ENCODE measurements at places on chromosomes 4 and X.

DNA sequence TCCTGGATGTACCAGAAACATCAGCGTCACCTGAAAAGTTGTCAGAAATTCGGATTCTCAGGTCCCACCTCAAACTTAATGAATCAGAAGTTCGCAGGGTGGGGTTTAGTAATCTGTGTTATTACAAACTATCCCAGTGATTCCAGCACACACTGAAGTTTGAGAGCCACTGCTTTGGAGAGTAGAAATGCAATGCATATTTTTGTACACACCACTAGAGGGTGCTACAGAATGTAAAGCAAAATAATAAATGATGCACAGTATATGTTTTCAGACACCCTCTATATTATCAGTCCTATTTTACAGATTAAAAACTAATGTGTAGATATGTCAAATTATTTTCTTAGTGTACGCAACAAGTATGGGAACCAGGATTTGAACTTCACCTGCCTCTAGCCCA lies 2.4 kb upstream of the MORF4L2 start:
- DNase-seq: peak; percentile 15

DNA sequence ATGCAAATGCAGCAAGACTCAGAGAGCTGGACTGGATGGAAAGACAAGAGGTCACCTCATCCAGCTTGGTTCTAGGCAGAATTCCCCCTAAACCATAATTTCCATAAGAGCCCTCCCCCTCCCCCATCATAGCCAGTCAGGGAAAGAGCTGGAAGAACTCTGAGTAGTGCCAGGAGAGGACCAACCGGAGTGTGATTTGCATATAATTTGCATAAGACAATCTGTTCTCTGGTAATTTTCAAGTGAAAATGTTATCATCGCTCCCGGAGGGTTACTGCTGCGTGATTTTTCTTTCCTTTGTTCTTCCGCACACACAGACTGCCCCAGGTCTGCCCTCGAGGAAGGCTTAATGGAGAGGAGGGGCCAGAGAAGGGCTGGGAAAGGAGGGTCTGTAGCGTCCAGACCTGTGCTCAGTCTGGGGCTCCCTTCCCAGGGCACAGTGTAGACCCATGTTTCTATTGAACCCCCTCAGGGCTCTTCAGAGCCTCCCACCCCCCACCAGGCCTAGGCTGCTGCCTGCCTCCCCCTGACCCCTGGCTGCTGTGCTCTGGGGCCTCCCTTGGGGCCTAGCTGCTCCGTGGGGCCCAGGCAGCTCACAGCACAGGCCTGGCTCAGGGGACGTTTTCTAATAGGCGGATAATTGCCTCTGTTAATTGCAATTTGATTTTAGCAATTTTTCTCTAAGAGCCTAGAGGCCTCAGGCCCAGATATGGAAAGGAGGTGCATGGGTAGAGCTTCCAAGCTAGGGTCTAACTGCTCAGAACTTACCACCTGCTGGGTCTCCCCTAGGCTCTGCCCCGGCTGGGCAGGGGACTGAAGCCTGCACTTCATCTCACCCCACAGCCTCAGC lies 90.4 kb upstream of the PJA1 start:
- DNase-seq: no peak

DNA sequence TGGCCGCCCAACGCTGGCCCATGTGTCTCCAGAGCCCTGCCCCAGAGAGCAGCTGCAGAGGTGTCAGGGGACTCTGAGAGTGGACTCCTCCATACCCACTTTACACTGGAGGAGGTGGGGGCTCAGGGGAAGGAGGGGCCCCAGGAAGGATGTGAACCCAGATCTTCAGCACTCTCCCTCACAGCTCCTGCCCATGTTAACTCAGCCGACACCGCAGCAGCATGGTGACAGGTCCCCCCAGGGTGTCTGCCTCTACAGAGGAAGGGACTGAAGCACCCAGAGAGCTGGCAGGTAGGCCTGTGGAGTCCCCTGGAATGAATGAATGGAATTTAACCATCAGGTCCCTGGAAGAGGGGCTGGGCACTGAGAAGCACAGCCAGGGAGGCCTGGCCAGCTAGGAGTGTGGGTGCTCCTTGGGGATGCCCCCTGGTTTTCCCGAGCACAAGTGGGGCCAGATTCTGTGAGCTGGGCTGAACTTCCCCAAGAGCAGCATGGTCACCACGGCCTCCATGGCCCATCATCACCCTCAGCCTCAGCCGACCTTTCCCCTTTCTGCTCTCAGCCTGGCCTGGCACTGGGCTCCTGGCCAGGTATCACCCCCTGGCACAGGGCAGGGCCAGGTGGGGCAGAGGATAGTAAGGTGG lies 21.9 kb downstream of the SH3BP2 start:
- no peak for DNase-seq

- DNase-seq: no peak
These were observed 31.6 kb downstream of the RASSF6 start for GRCh38 chr4:73588613-73589012.

- DNase-seq: no peak
These were observed 481.5 kb downstream of the PACRGL start for GRCh38 chr4:21181716-21182115.

GRCh38 chr4:38695809-38696208 lies 31.8 kb downstream of the KLF3 start:
- no peak for DNase-seq

- no peak for DNase-seq
These were observed 341.8 kb downstream of the RAPGEF2 start for GRCh38 chr4:159444678-159445077.

- DNase-seq: no peak
These were observed 2.3 kb downstream of the PRRG3 start for GRCh38 chrX:151697522-151697921.

DNA sequence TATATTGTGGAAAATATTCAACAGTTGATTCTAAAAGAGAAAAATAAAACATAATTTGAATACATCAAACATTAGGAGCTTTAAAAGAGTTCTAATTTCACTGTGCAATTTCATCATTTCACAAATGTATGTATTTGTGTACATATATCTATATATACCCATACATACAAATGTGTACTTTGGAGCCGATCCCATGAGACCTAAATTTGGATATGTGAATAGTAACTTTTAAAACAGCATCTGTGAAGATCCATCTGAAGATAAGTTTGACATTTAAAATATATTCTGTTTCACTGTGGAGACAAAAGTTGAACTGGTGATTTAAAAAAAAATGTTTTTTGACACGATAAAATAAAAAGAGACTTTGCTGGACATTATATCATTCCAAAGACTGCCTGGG lies 374.0 kb downstream of the TMA16 start:
- no peak for DNase-seq

GRCh38 chrX:20267931-20268701 lies 1.4 kb upstream of the RPS6KA3 start:
- DNase-seq: no peak

DNA sequence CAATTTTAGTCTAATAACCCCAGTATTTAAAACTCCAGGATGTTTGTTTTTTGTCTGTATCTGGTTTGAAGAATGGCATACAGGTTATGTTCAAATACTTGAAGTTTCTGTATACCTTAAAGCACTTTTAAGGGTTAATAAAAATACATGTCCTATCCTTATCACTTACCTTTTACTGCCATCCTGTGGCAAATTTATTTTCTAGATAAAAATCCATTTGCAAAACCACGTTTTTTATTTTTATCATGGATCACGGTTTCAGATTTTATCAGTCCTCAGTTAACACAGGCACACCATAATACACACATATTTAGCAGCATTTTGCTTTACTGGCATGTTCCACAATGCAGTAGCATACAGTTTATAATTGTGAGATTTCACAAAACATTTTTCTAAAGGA lies 113.3 kb upstream of the H2AZ1 start:
- DNase-seq: no peak

DNA sequence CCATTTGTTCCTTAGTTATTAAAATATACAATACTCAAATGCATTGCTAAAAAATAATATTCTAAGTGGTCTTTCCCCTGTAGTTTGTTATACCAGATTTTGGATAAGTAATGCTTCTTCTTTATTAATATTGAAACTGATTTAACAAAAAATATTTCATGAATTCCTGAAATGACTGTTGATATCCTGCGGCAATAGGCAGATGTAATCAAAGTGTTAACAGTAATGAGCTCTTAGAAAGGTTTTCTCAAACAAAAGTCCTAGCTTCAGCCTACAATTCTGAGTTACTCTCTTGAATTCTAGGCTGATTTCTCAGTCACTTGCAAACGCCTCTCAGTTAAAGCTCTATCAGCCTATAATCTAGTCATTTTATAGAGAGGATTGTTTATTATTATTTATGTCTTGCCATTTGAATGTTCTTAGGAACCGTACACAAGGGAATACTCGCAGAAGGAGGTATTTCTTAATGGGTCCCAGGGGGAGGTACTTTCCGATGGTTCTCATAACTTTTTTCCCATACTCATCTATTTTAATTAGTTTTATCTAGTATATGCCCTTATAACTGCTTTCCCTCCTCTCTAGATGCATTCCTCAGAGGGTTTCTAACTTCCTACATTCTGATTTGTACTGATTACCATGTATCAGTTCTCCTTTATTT lies 96.8 kb downstream of the FNIP2 start:
- no peak for DNase-seq

Measured in thymus (tissue), 14 donors.